B cell (primary cell): ENCODE measurements at places on chromosomes 11 and 22.

DNA sequence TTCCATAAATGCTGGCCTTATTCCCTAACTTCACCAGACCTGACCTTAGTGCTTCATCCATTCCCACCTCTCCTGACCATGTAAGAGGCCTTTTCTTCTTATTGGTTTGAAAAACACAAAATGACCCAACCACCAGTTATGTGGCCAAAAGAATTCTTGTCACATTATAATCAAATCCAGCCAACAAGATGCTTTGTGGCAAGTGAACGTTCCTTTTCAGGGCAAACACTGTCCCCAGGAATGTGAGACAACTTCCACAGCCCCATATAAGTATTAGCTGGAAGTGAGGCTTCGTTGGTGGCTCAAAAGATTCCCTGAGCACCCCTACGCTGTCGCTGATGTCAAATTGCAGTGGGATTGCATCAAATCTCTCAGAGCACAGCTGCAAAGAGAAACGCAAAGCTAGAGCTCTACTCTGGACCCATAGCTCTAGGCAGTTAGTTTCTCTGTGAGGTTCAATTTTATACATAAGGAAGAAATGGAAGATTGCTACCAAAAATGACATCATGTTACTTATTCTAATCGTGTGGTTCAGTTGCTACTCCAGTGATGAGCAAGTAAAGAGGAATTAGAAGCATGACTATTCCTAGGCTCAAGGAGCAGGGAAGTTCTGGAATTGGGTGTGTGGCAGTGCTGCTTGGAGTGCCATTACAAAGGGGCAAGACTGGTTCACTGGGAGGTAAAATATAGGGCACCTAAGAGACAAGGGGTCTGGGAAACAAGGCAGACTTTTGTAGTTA lies 26.1 kb downstream of the GLYATL1 start:
- DNase-seq = no peak

GRCh38 chr22:33000342-33001280 lies 57.6 kb downstream of the SYN3 start:
- DNase-seq = peak; percentile 56

DNA sequence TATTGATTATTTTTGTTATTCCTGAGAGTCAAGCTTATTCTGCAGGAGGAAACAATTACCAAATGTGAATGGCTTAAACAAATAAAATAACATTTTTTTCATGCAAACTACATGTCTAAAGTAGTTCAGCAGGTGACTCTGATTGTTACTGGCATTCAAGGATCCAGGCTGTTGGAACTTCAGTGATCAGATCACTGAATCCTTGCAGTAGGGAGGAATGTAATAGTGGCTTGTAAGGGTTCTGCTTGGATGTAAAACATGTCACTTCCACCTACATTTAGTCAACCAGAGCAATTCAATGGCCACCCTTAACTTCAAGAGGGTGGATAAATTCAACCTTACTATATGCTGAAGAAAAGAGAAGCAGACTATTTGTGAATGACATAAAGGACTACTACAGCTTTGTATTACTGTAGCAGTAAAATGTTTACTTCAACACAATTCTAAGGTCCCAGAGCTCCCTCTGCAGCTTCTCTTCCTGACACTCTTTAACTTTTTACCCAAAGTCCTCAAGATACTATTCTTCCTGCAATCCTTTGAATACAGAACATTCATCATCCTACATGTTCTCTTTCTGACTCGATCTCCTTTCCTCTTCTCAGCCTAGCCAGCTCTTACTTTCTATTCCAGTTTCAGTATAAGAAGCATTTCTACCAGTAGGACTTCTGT lies 284.0 kb downstream of the LRRC4C start:
- DNase-seq = no peak

GRCh38 chr22:17492247-17492646 lies 71.1 kb upstream of the SLC25A18 start:
- no peak for DNase-seq

GRCh38 chr11:8605971-8606563 lies 12.0 kb upstream of the STK33 start:
- no peak for DNase-seq

- DNase-seq = no peak
Observed at GRCh38 chr11:57354699-57355098, 16.5 kb downstream of the P2RX3 start.

- no peak for DNase-seq
Observed at GRCh38 chr11:10490398-10491241, 35.6 kb downstream of the AMPD3 start.

DNA sequence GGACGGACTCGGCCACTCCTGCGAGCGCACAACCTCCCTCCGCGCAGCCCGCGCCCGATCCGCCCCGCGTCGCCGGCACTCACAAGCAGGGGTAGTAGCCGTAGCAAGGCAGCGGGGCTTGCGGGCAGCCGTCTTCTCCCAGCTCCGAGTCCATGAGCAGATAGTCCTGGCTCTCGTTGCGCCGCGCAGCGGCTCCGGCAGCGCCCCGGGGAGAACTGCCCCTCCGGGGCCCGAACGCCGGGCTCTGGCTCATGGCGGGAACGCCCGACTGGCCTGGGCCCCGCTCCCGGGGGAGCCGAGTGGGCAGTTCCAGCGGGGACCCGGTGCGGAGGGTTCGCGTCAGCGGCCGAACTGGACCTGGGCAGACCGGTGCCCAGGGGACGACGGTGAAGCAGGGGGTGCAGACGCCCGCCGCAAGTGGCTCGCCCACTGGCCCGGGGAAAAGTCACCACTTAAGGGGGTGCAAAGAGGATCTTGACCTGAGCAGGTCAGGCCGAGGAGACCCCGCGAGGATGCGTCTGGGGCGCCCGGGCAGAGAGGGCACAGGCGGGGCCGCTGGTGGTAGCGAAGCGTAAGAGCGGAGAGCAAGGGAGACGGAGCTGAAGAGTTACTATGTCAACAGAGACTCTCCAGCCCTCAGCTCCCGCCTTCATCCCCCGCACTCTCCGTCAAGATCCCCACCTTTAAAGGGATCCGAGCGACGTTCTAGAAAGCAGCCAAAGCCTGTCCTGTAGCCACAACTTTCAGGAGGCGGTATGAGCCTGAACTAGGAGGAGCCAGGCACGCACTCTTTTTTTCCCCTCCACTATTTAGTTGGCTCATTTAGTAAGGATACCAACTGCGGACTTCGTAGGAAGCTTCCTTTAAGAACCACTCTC lies at the start of gene TRPC6:
TRPC6 (minus strand) TSS at position 757 of the 878 bp plus-strand sequence; CDS start at position 253, 504 bp downstream.
- DNase-seq = no peak

- DNase-seq = no peak
Observed at GRCh38 chr11:69974528-69974927, 103.6 kb upstream of the ANO1 start.

- DNase-seq = no peak
Observed at GRCh38 chr22:19729507-19729906, 6.2 kb downstream of the GP1BB start.

DNA sequence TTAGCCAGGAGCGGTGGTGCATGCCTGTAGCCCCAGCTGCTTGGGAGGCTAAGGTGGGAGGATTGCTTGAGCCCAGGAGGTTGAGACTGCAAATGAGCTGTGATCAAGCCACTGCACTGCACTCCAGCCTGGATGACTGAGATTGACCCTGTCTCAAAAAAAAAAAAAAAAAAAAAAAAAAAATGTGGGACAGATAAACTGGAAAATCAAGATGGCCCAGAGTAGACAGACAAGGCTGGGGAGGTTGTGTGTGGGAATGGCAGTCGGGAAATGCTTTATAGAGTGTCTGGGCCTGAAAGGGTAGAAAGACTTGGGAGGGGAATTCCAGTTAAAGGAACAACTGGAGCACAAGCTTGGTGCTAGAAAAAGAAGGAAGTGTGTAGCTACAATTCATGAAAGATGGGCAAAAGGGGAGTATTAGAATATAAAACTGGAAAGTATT lies 18.2 kb upstream of the WDR74 start:
- DNase-seq = peak; percentile 17

DNA sequence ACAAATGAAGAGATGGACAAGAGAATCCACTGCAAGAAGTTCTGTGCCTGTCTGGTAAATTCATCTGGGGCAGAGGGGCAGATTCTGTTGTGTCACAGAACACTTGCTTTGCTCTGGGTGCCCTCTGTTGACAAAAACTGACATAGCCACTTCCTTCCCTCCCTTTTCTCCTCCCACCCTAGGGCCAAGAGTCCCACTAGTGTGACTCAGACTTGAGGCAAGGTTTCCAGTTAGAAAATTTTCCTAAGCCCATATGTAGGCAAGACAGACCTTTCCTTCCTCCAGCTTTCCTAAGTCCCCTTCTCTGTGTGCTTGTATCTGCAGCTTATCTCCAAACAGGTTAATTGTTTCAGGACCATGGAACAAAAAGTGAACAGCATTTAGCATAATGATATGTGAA lies 106.8 kb downstream of the RBFOX2 start:
- peak; percentile 15 for DNase-seq

DNA sequence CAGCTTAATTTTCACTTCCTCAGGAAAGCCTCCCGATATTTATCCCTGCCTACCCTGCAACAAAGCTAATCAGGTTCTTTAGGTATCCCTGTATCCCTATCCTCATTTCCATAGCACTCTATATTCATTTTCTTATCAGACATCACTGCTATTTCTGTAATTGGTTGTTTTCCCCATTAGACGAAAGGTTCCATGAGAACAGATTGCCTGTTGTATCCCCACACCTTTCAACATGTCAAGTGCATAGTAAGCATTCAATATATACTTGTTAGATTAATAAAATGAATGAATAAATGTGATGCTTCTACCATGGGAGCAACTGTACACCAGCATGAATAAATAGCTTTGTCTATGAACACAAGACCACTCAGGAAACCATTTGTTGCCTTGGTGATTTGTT lies 499.8 kb downstream of the DLG2 start:
- no peak for DNase-seq

DNA sequence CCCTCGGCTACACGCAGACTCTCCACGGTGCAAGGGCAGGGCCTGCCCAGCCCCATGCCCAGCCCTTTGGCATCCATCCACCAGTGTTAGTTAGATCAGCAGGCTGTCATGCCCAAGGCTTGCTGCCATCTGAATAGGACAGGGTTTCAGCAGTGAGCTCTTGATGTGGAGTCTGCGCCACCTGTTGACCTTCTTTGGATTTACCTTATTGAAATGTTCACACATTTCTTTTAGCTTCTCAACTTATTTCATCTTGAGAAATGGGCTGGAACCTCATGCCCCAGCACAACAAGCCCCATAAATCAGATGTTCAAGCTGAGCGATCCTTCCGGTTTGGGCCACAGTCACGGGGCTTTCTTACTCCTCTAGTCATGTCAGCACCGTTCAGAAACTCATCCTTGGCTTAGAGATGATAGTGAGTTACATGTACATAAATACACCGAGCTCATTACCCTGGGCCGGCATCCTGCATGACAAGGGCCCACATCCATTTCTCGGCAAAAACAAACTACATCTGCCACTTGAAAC lies 61.7 kb downstream of the PARVB start:
- DNase-seq = peak; percentile 75

DNA sequence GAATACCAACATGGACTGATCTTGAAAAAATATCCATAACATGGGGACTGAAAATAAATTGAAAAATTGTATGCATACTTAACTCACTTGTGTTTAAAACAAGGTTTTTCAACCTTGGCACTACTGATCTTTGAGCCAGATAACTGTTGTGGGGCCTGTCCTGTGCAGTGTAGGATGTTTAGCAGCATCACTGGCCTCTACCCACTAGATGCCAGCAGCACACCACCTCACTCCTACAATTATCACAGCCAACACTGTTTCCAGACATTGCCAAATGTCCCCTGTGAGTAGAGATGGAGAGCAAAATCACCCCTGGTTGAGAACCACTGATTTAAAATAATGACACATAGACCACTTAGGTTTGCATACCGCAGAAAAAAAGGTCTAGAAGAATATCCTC lies 45.0 kb upstream of the SLC1A2 start:
- DNase-seq = no peak

- DNase-seq = no peak
Observed at GRCh38 chr22:17401728-17402127, 32.5 kb downstream of the CECR2 start.

- no peak for DNase-seq
Observed at GRCh38 chr22:32050678-32051515, 7.8 kb downstream of the SLC5A1 start.

DNA sequence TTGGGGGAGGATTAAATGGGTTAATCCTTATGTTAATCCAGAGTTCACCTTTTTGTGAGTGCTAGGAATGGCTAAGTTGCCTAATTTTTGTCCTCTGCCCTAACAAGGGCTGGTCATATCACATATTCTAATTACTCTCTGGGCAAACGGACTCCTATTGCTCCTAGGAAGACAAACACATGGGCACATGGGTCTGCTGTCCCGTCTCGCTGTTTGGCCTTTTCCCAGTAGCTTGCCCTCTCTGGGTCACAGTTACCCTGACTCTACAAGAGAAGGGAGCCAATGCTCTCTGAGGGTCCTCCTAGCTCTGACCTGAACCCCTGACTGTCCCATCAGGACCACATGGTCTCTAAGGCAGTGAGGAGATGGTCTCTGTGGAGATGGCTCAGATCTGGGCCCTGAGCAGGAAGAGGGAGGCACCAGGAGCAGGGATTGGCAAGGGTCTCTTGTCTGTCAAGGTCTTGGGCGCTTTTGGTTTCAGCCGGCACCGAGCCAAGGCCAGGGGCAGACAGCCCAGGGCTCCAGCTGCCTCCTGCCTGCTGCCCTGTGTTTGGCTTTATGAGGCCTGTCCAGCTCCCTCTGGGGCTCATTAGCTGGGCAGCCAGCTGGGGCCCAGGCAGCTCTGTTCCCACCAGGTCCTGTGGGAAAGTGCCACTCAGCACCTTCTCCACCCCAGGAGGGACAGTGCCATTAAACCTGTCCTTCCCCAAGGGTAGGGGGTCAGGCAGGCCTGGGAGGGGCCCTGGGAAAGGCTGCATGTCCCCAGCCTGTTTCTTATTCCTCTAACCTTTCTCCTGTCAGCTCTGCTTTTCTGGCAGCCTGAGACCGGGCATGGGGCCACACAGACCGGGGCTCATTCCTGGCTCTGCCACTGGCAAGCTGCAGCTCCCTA lies 559.9 kb downstream of the MN1 start:
- DNase-seq = no peak

GRCh38 chr11:46914363-46914762 lies 4.0 kb downstream of the LRP4 start:
- no peak for DNase-seq

GRCh38 chr22:38554281-38554680 lies 15.7 kb downstream of the DMC1 start:
- no peak for DNase-seq

DNA sequence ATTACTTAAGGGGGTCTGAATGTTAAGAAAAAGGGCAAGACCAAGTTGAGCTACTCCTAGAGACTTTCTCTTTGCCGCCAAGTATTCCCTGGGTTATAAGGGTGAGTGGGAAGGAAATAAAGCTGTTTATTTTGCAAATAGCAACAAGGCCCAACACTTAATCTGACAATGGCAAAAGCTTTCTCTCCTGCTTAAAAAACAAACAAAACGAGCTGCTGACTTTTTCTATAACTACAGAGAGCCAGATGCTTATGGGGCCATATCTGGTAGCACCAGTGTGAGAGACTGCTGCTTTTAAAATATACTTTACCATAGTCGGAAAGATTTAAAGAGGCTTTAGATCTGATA lies 2.3 kb upstream of the KDM2A start:
- no peak for DNase-seq

DNA sequence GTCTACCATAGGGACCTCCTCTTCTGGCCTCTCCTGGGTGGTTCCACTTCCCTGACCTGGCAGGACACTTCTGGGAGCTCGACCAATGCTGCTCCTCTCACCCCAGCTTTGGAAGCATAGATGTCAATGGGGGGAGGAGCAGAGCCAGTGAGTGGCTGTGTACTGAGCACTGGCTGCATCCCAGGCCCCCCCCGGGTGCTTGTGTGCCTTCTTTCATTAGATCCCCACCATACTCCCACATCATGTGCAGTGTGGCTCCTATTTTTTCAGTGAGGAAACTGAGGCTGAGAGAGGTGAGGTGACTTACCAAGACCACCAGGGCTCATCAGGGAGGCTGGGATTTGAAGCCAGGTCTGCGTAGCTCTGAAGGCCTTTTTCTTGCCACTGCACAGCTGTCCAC lies 44.3 kb downstream of the LRRC32 start:
- DNase-seq = no peak
